ENCODE measurements at places on chromosomes 12 and 14.

DNA sequence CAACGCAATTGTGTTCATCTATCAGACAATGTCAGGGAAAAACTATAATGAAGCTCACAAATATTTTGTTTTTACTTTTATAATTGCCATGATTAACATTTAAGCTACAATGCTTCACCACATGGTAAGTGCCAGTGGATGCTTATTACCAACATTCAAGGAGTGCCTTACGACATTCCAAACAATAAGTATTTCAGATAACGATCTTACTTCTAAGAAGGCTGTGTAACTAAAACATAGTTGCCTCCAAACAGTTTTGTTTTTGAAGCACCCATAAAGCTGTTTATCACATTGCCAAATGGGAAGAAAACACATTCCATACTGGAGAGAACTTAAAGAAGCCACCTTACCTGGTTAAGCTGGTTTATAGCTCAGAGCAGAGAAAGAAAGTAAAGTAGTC lies 78.8 kb downstream of the RPS6KA5 start:
- no peak for DNase-seq

GRCh38 chr14:79442786-79443185 lies 768.5 kb downstream of the DIO2 start:
- no peak for DNase-seq

DNA sequence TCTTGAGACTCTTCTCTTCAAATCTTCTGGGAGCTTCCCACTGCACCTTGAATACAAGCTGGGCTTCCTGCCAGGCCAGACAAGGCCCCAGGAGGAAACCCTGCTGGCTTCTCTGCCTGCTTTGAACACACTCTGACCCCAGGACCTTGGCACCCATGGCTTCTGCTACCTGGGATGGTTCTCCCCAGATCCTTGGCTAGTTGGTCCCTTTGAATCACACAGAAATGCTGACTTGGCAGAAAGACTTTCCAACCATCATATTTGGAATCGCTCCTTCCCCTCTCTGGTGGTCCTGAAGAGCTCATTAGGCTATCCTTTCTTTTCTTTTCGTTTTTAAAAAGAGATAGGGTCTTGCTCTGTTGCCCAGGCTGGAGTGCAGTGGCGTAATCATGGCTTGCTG lies 132.7 kb downstream of the RBM19 start:
- DNase-seq, result no peak

- peak; percentile 97 for DNase-seq
These were observed 39.9 kb downstream of the LTBP2 start for GRCh38 chr14:74571901-74572725.

GRCh38 chr12:12546314-12546772 lies 16.3 kb downstream of the DUSP16 start:
- DNase-seq, result peak; percentile 17

DNA sequence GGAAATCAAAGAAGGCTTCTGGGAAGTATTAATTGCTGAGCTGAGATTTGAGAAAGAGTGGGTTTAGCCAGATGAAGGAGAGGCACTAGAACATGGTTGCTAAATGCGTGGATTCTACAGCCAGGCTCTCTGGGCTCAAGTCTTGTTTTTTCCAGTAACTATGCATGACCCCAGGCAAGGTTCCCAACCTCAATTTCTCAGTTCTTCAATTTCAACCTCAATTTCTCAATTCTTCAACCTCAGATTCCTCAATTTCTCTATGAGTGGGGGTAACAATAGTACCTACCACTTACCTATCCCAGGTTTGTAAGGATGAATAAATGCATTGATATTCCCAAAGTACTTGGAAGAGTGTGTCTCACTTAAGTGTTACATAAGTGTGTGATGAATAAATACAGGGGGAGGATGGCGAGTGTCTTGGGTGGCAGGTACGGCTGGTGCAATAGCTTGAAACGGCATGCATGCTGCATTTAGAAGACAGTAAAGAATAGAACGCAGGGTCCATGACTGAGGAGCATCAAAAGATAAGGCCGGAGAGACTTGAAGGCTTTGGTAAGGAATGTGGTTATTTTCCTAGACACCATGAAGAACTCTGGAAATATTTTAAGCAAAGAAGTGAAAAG lies 149.1 kb upstream of the ATP2B1 start:
- no peak for DNase-seq

DNA sequence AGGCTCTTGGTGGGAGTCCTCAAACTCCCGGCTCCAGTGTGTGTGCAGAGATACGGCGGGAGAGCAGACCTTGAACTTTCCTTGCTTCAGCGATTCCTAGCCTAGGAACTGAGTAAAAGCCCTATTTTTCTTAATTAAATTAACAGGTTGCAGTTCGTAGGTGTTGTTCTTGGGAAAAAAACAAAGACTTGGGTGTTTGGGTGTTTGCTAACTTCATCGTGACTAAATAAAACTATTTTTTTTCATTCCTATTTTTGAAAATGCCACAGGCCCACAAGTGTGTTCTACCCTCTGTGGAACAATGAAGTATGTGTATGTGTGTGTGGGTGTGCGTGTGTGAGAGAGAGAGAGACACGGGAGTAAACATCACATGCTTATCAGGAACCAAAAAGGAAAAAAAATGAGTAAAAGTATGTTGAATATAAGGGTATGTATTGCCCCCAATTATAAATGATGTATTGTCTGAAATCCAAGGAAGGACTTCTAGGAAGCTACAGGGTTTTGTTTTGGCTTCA lies 651 bp downstream of the TMEM117 start:
- DNase-seq, result peak; percentile 11

DNA sequence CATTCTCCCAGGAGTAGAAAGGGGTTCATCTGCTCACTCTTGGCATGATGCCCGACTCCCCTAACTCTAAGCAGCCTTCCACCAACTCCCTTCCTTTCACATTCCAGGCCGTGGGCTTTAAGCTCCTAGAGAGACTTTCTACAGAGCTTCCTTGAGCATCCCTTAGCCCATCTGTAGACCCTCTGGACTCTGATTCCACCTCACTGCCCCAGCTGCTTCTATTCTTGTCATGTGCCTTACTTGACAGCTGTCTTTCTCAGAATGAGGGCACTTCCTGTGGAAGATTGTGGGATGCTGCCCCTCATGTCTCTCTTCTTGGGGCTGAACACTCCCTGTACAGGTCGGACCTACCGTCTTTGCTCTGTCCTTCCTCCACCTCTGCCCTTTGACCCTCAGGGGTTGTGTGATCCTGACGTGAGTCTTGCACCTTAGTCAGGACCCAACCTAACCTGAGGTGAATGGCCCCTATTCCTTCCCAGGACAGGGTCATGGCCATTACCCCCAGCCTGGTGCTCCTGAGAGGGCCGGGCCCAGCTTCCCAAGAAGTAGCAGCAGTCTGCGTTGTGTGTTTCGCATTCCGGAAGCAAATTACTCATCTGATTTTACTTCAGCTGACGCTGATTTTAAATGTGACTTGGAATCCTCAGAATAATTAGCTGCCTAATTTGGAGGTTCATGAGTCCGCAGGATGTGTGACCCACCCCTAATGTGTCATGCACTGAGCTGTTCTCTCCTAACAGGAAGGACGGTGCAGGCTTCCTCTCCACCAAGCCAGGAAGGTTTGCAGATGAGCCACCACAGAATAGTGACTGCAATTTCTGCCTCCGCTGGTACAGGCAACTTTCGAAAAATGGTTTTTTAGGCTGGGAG lies 2.7 kb upstream of the GALNT6 start:
- peak; percentile 92 for DNase-seq

GRCh38 chr12:104175726-104176247 lies 37.8 kb upstream of the NFYB start:
- DNase-seq, result no peak

GRCh38 chr14:84343656-84344055 lies 1186.3 kb upstream of the FLRT2 start:
- DNase-seq, result peak; percentile 54

DNA sequence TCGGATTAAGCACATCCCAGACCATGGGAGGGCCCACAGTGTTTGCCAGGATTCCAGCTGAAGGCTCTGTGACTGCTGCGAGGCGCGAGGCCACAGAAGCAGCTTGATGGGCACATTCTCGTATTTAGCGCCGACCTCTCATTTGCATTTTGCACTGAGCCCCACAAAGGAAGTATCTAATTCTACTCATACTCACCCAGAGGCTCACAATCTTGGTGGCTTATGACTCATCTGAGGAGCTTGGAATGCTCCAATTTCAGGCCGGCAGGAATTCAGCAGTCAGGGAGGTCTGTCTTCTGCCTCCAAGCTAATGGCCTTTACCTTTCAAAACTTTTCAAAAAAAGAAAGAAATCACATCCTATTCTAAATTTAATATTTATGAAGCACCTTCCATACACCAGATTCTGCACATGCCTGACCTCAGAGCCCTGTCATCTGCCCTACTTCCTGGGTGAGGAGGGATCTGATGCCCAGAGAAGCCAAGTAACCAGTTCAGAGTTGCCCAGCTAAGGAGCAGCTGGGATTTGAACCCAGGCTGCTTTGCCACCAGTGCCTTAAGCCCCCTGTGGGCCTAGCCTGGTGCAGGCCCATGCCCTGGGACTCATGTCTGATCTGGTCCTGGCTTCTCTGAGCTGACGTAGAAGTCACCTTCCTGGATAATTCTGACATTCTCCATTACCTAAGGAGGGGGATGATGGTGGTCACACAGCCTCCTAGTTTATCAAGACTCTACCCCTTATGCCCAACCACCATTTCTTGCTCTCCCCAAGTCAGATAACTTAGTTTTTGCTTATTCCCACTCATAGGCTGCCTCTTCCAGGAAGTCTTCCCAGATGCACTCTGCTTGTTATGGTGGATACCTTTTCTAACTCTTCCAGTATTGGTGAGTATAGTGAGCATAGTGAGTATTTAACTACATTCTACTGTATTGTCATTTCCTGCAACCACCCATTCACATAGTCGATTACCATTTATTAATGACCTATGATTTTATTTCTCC lies 198.9 kb downstream of the RBM19 start:
- peak; percentile 83 for DNase-seq

DNA sequence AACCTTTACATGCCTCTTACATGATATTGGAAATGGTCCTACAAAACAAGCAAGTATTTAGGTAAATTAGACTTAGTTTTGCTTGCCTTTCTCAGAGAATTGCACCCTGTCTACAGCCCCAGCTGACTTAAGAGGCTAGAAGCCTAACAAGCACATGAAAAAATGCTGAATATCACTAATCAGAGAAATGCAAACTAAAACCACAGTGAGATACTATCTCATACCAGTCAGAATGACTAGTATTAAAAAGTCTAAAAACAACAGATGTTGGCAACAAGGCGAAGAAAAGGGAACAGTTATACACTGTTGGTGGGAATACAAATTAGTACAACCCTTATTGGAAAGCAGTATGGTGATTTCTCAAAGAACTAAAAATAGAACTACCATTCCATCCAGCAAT lies 103.8 kb downstream of the EGLN3 start:
- DNase-seq, result no peak

- DNase-seq, result peak; percentile 55
These were observed 29.2 kb downstream of the ZCCHC8 start for GRCh38 chr12:122471324-122472226.

- DNase-seq, result no peak
These were observed 75.9 kb upstream of the C12orf71 start for GRCh38 chr12:27158297-27158696.

DNA sequence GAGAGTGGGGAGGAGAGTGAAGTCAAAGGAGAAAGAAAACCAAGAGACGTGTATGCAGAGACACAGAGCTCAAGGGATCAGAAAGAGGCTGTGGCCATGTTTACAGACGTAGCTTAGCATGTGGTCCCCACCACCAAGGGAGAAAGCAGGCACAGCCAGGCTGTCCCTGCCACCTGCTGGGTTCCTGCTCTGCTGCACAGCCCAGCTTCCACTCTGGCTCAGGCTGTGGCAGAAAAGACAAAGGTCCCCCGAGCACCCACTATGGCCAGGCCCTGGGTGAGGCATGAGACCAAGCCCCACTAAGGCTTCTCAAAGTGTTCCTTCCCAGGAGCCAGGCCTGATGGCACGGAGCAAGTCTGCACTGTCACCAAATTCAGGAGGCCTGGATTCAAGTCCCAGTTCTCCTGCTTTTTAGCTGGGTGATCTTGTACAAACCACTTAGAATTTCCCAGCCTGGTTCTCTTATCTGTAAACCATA lies 25.9 kb upstream of the COL2A1 start:
- no peak for DNase-seq

DNA sequence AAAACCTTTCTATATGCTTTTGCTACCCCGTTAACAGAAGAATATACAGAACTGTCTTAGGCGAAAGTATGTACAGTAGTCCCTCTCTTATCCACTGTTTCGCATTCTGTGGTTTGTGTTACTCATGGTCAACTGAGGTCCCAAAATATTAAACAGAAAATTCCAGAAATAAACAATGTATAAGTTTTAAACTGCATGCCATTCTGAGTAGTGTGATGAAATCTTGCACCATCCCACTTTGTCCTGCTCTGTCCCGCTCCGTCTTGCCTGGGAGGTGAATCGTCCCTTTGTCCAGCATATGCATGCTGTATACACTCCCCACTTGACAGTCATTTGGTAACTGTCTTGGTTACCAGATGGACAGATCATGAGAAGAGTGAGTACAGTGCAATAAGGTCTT lies 70.1 kb upstream of the STRN3 start:
- no peak for DNase-seq

- DNase-seq, result no peak
These were observed 171.8 kb upstream of the NTF3 start for GRCh38 chr12:5260086-5260485.

- peak; percentile 29 for DNase-seq
These were observed 12.0 kb upstream of the BLTP3B start for GRCh38 chr12:100154474-100155247.

GRCh38 chr14:100320157-100320856 lies 2.8 kb upstream of the SLC25A47 start:
- no peak for DNase-seq

DNA sequence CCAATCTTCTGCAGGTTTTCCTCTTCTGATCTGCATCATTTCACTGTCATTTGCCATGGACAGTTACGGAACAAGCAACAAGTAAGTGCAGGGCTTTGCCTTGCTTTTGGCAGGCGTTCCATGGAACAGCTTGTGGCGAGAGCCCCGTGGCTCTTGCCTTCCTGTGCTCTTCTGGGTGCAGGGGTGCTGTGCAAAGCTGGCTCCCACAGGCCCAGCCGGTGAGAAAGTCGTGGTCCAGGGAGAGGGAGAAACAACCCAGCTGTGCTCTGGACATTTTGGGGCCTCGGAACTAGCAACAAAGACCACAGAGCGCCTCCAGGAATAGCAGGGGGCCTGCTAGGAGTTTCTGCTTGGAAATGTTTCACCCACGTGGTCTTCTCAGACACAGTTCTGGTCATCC lies 164.7 kb downstream of the ADGRD1 start:
- DNase-seq, result no peak

DNA sequence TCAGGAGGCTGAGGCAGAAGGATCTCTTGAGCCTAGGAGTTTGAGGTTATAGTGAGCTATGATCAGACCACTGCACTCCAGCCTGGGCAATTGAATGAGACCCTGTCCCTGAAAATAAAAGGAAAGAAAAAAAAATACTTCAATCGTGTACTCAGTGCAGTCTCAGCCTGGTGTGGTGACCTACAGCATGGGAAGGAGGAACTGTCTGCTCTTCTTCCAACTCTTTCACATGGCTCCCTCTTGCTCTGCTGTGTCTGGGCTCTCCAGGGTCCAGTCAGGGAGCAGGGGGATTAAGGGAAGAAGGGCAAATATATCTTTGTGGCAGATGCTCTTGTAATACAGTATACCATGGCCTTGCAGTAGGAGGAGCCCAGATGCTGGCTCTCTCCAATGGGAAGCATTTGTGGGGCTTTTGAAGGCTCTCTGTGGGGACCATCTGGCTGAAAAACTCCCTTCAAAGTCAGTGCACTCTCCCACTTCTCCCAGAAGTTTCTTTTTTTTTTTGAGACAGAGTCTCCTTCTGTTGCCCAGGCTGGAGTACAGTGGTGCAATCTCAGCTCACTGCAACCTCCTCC lies 76.6 kb upstream of the TMPO start:
- DNase-seq, result no peak

GRCh38 chr12:99769396-99769980 lies 121.9 kb downstream of the GARIN6 start:
- DNase-seq, result no peak
